ENCODE measurements at places on chromosomes 1 and 21.

- peak; percentile 97 for DNase-seq
Observed at GRCh38 chr1:202691816-202692215, 18.4 kb downstream of the SYT2 start.

GRCh38 chr1:209462433-209462832 is 121.1 kb upstream of the CAMK1G start:
- no peak for DNase-seq

GRCh38 chr1:202590975-202591411 is 119.3 kb downstream of the SYT2 start:
- no peak for DNase-seq

- no peak for DNase-seq
Observed at GRCh38 chr21:36437745-36438128, 42.2 kb downstream of the CLDN14 start.

DNA sequence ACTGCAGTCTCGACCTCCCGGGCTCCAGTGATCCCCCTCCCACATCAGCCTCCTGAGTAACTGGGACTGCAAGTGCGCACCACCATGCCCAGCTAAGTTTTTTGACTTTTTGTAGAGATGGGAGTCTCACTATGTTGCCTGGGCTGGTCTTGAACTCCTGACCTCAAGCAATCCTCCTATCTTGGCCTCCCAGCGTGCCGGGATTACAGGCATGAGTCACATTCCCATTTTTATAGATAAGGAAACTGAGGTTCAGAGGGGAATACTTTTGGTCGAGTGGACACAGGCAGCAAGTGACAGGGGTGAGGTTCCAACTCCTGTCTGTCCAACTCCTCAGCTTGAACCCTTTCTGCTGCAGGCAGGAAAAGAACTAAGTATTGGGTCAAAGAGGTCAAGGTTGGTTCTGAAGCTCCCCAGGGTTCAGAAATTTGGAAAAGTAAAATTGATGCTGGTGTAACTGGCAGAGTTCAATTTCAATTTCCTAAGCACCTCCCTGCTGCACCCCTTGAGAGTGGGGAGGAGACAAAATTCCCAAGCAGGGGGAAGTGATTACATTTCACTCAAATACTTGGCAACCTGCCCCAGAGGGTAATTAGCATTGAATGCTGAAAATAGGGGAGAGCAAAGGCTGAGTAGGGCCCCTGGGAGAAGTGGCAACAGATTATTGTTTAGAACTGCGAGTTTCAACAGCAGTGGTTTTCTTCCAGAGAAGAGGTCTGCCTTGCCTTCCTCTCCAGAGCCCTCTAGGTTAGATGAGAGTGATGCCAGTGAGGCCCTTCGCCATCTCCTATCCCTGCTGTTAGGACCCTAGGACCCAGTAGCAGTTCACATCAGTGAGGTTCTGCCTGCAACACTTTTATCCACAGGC is 17.5 kb upstream of the ALPL start:
- peak; percentile 47 for DNase-seq

GRCh38 chr1:159965263-159965662 is 11.2 kb upstream of the SLAMF9 start:
- no peak for DNase-seq

GRCh38 chr1:69175053-69175452 is 392.7 kb upstream of the LRRC7 start:
- no peak for DNase-seq

DNA sequence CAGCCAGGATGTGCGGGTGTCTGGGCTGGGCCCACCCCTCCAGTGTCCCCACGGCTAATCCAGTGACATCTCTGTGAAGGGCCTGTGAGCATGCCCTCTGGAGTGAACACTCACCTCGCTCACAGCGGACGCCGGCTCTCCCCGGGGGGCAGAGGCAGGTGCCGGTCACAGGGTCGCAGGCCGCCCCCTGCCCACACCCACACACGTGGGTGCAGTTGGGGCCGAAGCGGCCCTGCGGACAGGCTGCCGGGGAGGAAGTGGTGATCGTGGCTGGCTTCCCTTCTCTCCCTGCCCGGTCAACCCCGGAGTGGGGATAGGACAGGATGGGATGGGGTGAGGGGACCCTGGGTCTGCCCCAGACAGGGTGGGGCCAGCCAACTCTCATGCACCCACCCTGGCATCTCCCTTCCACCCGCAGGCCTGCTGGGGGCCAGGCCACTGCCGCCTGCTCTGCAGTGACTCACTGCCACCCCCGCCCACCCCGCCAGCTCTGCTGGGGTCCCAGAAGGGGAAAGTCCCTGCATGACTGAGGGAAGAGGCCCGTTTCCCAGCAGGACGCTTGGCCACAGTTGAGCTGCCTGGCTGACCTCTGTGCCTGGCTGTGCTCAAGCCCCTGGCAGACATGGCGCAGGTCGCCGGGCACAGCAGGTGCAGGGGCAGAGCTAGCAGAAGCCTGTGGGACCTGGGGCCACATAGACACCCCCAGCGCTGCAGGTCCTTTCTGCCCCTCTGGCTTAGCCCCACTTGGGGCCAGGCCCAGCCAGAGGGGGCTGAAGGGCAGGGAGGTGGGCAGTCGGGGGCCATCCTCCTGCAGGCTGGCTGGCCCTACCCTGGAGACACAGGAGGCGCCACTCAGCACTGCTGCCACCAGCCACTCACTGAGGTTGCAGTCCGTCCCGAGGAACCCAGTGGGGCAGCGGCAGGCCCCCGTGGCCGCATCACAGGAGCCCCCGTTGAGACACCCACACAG is 41.6 kb downstream of the ARHGEF16 start:
- no peak for DNase-seq

GRCh38 chr1:229068270-229068987 is 202.5 kb upstream of the RAB4A start:
- DNase-seq: no peak

DNA sequence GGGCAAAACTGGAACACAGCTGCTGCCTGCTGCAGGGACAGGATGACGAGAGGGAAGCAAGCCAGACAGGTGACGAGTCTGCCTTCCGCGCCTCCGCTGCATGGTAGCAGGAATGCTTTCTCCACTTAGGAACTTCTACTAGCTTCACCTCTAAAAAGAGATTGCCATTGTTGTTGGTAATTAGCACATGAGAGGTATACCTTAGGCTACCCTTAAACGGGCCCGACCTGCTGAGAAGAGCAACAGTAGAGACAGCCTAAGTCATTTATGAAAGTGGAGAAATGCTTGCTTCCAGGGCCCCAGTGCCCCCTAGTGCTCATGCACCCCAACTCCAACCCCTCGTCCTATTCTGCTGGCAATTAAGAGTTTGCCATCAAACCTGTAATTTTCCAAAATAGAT is 96.9 kb upstream of the AKT3 start:
- peak; percentile 13 for DNase-seq

DNA sequence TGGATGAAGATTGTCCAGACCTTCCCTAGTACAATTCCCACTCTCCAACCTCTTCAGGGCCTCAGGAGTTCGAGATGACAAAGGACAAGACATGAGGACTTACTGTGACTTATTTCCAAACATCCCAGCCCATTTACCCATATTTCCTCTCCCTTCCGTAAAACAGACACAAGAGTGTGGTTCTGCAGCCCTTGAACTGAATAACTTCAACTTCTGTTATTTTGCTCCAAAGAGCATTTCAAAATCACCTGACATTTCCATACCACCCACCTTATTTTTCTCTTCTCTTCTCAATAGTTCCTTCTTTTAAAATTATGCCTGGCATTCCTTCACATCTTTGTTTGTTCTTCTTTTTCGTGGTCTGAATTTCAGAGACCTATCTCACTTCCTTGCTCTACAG is 8.7 kb upstream of the OR10K2 start:
- DNase-seq: no peak

DNA sequence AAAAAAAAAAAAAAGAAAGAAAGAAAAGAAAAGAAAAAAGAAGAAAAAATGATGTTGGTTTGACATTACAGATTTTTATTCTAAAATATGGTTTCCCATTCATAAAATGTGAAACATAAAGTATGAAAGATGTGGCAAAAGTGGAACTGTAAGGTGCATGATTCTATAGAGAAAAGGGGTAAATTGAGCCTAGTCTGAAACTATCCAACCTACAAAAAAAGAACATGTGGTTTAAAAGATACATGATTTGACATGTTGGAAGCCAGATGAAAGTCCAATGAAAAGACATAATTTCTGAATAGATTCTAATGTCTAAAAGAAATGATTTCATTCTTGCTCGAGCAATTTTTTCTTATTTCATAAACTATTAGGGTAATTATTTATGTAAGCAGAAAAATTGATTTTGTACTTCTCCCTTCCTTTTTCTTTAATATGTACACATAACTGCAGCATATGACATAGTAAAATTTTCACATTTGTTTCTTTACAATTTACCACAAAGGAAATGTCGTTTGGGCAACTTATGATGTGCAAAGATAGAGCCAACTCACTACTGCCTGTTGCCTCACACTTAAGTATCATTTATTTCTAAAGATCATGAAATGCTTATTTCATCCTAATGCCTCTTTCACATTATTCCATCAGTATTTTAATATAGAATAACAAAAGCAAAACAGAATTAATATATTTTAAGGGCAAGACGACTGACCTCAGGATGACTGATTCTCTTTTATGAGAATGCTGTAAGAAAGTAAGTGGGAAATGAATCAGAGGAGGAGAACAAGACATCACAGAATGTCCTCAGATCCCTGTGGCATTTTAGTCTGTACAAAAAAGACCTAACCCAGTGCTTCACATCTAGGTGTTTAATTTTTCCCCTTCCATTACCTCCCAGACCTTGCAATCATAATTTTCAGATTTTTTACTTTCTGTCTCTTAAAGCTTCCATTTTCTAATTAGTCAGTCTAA is 165.8 kb upstream of the HMCN1 start:
- no peak for DNase-seq

GRCh38 chr1:176178316-176178715 is 28.8 kb downstream of the COP1 start:
- DNase-seq: no peak

DNA sequence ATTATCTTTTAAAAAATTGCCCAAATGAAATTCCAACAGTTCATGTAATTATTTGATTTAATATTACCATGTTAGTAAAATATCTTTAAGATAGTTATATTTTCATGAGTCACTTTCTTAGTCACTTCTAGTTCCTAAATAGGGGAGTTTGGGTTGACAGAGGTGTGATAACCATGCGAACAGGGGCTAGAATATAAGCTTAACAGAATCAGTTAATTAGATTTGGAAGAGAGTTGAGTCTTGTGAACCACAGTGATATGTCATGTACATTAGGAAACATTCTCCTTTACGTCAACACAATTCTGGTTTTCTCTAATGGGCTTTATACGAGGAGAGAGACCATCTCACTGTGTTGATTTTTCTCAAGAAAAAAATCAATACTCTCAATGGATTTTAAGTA is 64.8 kb upstream of the ZNF281 start:
- peak; percentile 23 for DNase-seq

DNA sequence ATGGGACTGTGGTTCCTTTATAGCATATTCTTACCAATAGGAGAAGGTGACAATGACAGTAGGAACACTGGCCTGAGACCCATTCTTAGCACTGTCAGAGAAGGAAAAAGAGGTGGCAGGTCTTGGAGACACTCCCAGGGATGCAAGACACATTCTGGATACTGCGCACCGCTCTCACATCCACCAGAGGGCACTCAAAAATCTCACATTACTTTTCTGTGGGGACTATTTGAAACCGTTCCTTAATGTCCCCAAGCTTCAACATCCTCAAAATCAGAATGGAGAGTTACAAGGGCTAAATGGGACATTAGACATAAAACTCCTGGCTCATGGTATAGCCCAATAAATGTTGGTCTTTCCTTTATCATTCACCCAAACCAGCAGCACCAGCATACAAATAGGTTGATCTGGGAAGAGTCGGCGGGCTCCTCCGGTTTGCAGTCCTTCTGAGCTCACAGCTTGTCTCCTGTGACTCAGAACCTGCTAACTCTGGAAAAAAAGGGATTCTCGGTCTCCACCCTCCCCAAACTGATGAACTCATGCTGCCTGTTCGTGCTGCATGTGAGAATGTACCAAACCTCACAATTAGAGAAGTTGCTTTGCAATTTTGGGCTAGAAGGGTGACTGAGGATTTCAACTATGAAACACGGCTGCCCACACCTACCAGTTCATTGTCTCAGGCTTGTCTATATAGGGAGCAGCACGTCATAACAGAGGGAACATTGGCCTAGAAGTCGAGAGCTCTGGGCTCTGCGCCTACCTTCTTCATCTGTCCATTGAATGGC is 40.2 kb downstream of the IL12RB2 start:
- DNase-seq: peak; percentile 28

GRCh38 chr21:45607021-45607908 is 36.3 kb upstream of the PCBP3 start:
- DNase-seq: no peak

DNA sequence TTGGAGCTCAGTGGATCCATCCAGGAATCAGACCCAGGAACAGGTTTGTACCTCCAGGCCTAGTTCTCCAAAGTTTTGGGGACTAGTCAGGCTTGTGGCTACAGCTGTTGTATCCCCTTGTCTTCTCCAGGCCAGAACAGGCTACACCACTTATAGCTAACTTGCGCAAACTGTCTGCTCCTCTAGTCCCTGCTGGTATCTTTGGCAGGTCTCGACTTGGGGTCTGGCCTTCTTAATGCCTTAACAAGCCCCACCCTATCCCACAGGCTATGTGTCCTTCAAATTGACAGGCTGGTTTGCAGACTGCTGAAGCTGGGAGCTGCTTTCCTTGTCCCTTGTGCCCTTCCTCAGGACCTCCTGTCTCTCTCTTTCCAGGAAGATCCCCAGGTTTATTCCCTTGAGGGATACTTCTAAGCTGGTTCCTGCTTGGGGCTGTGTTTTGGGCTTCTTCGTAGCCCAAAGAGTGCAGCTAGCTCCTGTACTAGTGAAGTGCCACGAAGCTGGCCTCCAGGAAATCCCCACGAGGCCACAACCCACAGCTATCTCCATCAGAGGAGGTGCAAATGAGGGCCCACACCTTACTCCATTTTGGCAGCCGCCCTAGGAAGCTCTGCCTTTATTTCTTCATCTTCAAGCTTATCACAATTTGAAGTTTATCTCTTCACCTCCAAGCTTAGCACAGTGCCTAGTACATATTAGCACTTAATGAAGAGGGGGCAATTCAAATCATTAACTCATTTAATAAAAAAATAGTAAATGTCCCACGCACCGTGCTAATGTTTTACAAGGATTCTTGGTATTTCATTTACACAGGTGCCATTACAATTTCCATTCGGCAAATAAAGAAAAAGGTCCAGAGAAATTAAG is 683 bp upstream of the DMAP1 start:
- DNase-seq: no peak

GRCh38 chr1:121417325-121417923 is 232.6 kb downstream of the SRGAP2C start:
- no peak for DNase-seq

DNA sequence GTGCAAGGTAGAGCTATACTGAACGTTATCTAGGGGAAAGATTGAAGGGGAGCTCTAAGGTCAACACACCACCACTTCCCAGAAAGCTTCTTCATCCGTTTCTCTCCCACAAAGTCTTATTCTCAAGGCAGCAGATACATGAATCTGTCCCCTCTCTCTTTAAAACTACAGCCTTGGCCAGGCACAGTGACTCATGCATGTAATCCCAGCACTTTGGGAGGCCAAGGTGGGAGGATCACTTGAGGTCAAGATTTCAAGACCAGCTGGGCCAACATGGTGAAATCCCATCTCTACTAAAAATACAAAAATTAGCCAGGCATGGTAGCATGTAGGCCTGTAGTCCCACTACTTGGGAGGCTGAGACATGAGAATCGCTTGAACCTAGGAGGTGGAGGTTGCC is 8.1 kb downstream of the CYP4X1 start:
- DNase-seq: no peak

Measured in NCI-H1092 treated with DMSO at 0.1 percent for 48 hours (cell line).